ENCODE measurements at places on chromosomes 3 and 15.
A peak's percentile ranks its signal among the peaks of the same experiment; 100 is the strongest.

- no peak for DNase-seq
Measured at GRCh38 chr3:123286308-123287023, 84.7 kb downstream of the SEC22A start.

DNA sequence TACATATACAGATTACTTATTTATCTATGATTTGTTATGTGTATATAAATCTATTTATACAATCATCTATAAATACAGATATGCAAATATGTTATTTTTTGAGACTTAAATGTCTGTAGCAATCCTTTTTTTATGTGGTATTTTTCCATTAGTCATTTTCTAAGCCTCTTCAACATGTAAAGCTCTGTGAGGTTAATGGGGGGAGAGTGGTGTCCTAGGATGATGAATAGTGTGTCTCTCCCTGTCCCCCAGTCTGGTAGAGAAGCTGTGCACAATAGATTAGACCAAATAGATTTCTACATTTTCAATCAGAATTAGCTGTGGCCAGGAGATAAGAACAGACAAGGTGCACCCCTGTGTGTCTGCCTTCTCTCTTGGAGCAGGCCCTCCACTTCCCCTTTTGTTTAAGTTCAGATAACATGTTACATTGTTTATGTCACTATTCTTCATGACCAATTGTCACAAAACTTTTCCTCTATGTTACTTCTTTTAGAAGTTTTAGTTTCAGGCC, 453.9 kb downstream of the LPP start:
- DNase-seq: no peak

- no peak for DNase-seq
Measured at GRCh38 chr3:16741103-16741758, 136.0 kb upstream of the DAZL start.

DNA sequence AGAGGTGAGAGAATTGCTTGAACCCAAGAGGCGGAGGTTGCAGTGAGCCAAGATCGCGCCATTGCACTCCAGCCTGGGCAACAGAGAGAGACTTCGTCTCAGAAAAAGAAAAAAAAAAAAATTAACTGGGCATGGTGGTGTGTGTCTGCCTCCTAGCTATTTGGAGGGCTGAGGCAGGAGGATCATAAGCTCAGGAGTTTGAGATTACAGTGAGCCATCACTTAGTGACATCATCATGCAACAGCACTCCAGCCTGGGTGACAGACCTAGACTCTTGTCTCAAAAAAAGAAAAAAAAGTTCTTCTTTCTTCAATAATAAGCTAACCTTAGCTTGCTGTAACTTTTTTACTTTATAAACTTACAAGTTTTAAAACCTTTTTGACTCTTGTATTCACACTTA, 99.8 kb downstream of the SLMAP start:
- no peak for DNase-seq

GRCh38 chr3:28577941-28578500, 229.4 kb upstream of the AZI2 start:
- DNase-seq: no peak

- DNase-seq: peak; percentile 37
Measured at GRCh38 chr15:52527911-52528563, 643 bp downstream of the MYO5A start.
